ENCODE measurements at places on chromosomes 6 and 20.

DNA sequence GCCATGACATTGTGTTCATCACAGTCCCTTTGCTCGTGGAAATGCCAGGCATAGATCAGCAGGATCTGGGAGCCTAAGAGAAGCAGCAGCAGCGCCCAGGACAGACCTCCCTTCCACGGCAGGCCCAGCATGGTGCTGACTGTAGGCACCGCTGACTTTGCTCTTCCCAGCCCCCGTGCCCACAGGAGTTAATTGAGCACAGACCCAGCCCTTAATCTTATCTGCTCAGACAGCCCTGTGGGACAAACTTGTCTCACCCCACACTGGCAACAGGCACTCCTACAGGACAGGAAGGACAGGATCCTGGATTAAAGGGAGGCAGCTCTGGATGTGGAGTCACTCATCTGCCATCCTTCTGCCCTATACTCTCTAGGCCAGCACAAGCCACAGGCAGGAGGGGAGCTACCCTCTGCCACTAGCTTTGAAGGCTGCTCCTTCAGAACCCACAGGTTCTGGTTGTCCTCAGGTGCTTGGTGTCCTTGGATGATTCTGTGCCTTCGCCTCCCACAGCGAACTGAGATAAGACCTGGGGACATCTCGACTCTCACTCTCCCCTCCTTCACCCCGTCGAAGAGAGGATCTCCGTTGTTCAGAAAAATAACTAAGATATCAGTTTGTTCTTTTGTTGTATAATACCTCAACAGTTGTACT is at the start of gene CST9L:
CST9L (minus strand) TSS at position 165 of the 651 bp plus-strand sequence; CDS start at position 131, 34 bp downstream.
- no peak for DNase-seq

GRCh38 chr6:25706314-25707014 is 48.1 kb upstream of the SLC17A4 start:
- DNase-seq, result no peak

- no peak for DNase-seq
Observed at GRCh38 chr6:36443471-36444428, 950 bp downstream of the KCTD20 start.

GRCh38 chr6:132570221-132570777 is at the start of gene TAAR6:
TSS of gene TAAR6 (plus strand) at chr6:132570322. CDS start at chr6:132570322, 0 bp downstream.
- DNase-seq, result no peak

- DNase-seq, result no peak
Observed at GRCh38 chr6:155980768-155981079, 525.1 kb upstream of the NOX3 start.

DNA sequence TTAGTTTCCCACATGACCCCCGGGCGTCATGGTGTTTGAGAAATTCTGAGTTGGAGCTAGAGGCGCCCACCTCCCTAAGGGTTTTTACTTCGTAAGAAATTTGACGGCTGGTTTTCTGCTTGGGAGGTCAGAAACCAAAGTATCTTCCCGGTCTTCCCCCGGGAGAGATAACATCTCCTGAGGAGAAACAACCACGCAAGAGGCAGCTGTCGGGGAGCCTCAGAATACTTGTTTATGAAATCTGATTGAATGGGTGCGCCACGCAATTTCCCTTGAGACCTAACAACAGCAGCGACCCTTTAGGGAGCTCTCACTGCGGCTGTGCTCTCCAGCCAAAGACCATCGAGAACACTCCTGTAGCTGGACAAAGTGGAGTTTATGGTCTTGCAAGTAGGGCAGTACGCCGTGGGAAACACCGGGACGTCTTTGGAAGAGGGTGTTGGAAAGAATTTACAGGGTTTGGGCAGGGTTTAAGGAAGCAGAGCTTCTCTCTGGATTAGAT is 608 bp upstream of the EIF2S2 start:
- DNase-seq, result peak; percentile 44

- DNase-seq, result no peak
Observed at GRCh38 chr20:13355941-13356486, 134.9 kb downstream of the ISM1 start.

DNA sequence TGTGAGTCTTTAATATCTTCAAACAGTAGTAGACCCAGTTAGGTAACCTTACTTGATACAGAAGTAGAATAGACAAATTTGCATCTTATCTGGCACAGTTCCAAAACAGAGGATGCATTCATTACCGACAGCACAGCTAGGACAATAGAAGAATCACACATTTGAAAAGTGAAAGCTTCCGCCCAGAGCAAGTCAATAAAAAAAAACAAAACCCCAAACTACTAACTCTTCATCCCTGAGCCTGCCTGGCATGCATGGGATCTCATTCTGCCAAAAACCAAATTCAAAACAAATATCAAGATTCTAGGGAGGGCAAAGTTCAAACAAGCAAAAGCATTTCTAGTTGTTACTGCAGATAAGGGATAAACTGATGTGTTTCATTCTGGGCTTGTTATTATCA is 235.4 kb downstream of the BTBD9 start:
- DNase-seq, result no peak

- no peak for DNase-seq
Observed at GRCh38 chr6:109304284-109305015, 77.8 kb downstream of the CD164 start.

DNA sequence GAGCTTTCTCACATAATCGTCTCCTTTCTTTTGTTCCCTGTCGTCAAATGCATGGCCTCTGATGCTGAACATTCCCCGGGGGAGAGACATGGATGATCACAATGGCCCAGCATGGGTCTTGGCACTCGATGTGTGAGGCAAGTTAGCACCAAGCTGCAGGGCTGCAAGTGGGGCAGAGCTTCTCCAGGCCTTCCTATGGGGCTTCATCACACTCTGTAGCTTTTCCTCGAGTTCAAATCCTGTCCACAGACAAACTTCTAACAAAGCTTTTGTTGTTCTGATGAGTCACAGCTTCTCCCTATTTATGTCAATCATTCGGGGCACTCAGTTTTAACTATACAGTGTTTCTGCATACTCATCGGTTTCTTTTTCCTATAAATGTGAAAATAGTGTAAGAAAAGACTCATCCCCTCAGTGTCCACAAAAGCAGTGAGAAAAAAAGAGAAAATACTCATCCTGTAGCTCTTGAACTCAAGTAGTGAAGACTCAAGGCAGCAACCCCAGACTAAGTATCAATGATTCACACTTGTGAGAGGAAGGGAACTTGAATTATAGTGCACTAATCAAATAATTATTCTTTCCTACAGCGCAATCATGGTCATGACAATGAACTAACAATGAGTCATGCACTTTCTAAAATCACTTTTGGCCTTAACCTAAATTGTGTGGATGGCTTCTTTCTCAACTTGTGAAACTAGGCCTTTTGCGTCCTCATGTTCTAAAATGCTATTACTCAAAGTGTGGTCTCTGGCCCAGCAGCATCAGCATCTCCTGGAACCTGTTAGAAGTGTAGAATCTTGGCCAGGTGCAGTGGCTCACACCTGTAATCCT is 68.4 kb upstream of the NOX3 start:
- no peak for DNase-seq

DNA sequence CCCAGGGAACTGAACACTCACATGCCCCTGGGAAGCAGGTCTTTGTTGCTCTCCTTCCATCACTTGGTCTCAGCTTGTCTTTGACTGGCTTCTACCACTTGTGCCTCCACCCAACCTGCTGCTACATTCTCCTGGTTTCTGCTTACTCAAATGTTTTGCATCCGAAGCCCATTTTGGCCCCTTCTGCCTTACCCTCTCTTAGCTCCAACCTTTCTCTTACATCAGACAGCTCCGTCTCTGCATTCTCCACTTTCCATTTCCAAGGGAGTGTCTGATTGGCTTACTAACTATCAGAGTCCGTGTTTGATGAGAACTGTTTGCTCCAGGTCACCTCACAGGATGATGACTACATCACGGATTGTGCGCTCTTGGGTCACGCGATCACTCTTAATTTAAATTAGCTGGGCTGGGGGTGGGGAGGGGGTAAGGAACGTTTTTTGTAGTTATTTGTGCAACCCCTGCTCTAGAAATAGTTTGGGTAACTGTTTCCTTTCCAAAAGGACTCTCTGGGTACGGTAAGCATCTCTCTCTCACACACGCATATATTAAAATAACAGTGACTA is 844 bp upstream of the ABRACL start:
- peak; percentile 24 for DNase-seq

DNA sequence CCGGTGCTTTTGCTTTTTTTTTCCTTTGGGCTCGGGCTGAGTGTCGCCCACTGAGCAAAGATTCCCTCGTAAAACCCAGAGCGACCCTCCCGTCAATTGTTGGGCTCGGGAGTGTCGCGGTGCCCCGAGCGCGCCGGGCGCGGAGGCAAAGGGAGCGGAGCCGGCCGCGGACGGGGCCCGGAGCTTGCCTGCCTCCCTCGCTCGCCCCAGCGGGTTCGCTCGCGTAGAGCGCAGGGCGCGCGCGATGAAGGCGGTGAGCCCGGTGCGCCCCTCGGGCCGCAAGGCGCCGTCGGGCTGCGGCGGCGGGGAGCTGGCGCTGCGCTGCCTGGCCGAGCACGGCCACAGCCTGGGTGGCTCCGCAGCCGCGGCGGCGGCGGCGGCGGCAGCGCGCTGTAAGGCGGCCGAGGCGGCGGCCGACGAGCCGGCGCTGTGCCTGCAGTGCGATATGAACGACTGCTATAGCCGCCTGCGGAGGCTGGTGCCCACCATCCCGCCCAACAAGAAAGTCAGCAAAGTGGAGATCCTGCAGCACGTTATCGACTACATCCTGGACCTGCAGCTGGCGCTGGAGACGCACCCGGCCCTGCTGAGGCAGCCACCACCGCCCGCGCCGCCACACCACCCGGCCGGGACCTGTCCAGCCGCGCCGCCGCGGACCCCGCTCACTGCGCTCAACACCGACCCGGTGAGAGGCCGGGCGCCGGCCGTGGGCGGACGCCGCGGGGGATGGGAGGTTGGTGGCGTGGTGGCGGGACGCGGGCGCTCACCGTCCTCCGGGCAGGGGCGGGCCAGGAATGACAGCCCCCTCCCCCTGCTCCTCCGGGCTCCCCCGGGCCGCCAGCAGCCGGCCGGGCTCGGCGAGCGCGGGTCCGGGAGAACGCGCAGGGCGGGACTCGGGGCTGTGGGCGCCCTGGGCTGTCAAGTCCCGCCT is 606 bp downstream of the ID4 start:
- no peak for DNase-seq

- DNase-seq, result no peak
Observed at GRCh38 chr6:80530103-80530502, 423.6 kb downstream of the BCKDHB start.

DNA sequence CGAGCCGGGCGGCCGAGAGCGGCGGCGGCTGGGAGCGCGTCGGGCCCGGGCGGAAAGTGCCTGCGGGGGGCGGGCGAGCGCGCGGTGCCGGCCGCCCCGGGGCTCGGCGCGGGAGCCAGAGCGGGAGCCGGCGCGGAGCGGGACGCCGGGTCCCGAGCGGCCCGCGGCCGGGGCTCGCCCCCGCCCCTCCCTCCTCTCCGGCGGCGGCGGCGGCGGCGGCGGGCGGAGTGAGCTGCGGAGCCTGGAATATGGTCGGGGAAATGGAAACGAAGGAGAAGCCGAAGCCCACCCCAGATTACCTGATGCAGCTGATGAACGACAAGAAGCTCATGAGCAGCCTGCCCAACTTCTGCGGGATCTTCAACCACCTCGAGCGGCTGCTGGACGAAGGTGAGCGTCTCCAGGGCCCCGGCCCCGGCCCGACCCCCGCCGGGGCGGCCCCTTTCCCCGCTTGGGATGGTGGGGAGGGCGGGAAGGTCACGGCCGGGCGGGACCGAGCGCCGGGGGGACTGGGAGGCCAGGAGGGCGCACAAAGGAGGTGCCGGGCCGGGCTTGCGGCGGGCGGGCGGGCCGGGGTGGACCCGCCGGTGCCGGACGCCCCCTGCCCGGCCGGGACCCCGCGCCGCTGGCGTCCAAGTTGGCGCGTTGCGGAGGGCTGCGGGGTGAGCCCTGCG is 565 bp downstream of the QKI start:
- peak; percentile 21 for DNase-seq

DNA sequence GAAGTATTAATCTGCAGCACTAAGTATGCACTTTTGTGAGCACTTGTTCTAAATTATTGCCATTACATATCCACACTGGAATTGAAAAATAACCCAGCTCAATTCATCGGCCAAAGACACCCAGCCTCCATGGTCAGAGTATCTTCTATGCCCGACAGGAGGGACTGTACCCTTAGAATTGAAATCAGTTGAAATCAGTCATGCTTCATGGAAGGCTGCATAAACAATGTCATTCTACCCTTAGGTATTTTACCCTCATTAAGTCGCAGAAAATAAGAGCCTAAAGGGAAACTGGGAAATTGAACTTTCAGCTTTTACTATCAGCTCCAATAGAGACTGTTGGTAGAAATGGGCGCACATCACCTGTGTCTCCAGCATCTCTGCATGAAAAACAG is 2.9 kb upstream of the RAMACL start:
- DNase-seq, result no peak

- DNase-seq, result peak; percentile 35
Observed at GRCh38 chr6:70706491-70707123, 38.9 kb downstream of the SMAP1 start.

GRCh38 chr6:142482249-142482648 is 180.4 kb downstream of the ADGRG6 start:
- DNase-seq, result no peak

- no peak for DNase-seq
Observed at GRCh38 chr6:119446609-119447008, 97.0 kb upstream of the MAN1A1 start.

DNA sequence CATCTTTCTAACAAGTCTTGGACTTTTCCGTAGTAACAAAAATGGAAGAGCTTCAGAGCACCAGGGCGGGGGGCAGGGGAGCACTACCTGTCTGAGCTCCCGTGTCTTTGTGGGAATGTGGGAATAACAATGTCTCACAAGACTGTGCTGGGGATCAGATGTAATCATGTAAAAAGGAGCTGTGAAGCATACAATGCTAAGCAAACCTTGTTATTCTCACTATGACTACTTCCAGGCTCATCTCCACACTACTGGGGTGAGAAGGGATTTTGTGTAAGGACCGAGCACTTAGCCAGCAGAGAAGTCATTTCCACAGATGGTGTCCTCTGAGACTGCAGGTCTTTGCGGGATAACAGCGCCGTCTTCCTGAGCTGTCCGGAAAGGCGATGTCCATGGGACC is 27.1 kb downstream of the PRR18 start:
- no peak for DNase-seq

- DNase-seq, result no peak
Observed at GRCh38 chr6:45436544-45437438, 59.1 kb upstream of the SUPT3H start.

- no peak for DNase-seq
Observed at GRCh38 chr6:37804586-37804985, 14.9 kb upstream of the ZFAND3 start.

GRCh38 chr20:9617940-9618339 is 103.5 kb downstream of the LAMP5 start:
- DNase-seq, result no peak

DNA sequence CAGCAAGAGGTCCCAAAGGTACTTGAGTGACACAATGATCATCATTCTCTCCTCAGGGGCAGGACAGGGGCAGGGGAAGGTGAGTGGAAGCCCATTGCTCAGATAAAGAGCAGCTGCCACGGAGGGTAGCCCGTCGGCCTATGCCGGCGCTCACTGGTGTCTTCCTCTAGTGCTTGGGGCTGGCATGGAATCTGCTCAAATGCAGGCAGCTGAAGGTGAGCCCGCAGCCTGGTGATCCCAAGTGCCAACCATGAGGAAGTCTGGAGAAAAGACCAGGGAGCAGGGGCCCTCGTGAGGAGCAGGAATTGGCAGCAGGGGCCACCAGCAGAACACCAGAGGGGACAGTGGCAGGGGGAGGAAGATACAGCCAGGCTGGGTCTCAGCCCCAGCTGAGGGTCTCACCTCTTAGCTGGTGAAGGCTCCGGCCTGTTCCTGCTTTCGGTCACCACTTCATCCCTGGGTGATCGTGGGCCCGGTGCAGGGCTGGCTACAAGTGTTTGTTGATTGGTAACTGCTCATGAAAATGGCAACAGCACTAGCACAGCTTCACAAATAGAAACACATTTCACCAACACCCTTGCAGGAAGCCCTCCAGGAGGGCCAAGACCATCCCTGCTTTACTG is 24.7 kb downstream of the RBCK1 start:
- no peak for DNase-seq

- no peak for DNase-seq
Observed at GRCh38 chr20:7571521-7572055, 368.7 kb downstream of the HAO1 start.

Measured in T-helper 2 cell (primary cell).